ENCODE measurements at places on chromosomes 12 and 14. TPM values are rescaled to one million over a fixed set of nuclear protein-coding genes. Genes with fewer than 3 reads are reported as not detected.

GRCh38 chr12:18576104-18576626 is 161.6 kb downstream of the PLCZ1 start:
- no peaks in the 10 kb centered on the region for H3K27me3 ChIP-seq
- H3K27ac ChIP-seq: no peak overlapping the region
- H3K4me1 ChIP-seq: no peaks in the 10 kb centered on the region
- H3K36me3 ChIP-seq: no peaks in the 10 kb centered on the region

DNA sequence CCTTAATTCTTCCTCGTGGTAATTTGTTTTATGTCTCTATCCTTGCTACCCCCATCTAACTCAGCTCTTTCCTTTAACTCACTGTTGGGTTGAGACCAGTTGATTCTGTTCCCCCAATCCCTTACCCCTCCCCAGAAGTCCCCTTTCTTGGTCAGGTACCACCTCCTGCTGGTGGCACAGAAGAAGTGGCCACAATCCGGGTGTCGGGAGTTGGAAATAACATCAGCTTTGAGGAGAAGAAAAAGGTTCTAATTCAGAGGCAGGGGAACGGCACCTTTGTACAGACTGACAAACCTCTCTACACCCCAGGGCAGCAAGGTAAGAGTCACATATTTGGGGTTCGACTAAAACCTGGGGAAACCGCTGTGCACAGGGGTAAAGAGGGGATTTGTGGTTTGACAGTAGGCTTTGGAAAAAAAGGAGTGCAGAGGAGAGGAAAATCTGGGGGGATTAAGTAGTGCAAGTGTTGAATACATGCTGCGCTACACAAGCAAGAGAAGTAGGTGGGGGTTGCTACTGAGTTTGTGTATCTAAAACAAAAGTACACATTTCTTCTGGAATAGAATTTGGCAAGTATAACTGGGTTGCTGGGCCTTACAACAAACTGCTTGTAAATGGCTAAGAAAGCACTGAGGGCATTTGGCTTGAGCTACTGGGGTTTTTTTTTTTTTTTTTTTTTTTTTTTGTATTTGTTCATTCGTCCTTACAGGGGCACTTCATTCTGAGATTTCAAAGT is 1.3 kb downstream of the A2ML1 start:
- DNase-seq: no peak
- H3K27ac ChIP-seq: no peak overlapping the region
- H3K4me1 ChIP-seq: no peaks in the 10 kb centered on the region
- no peaks in the 10 kb centered on the region for H3K36me3 ChIP-seq

- H3K27me3 ChIP-seq: no peaks in the 10 kb centered on the region
- DNase-seq: no peak
- no peak overlapping the region for H3K27ac ChIP-seq
- peaks cover 13% of the 10 kb centered on the region for H3K4me1 ChIP-seq
- peak overlapping the region; percentile 49 for H3K4me3 ChIP-seq
- no peaks in the 10 kb centered on the region for H3K36me3 ChIP-seq
Observed at GRCh38 chr12:52874573-52875435, 26.0 kb upstream of the KRT78 start.

- DNase-seq: no peak
- H3K4me1 ChIP-seq: no peaks in the 10 kb centered on the region
- no peaks in the 10 kb centered on the region for H3K36me3 ChIP-seq
- H3K4me3 ChIP-seq: no peak overlapping the region
- H3K27ac ChIP-seq: no peak overlapping the region
Observed at GRCh38 chr14:20846560-20846959, 43.9 kb upstream of the RNASE1 start.

DNA sequence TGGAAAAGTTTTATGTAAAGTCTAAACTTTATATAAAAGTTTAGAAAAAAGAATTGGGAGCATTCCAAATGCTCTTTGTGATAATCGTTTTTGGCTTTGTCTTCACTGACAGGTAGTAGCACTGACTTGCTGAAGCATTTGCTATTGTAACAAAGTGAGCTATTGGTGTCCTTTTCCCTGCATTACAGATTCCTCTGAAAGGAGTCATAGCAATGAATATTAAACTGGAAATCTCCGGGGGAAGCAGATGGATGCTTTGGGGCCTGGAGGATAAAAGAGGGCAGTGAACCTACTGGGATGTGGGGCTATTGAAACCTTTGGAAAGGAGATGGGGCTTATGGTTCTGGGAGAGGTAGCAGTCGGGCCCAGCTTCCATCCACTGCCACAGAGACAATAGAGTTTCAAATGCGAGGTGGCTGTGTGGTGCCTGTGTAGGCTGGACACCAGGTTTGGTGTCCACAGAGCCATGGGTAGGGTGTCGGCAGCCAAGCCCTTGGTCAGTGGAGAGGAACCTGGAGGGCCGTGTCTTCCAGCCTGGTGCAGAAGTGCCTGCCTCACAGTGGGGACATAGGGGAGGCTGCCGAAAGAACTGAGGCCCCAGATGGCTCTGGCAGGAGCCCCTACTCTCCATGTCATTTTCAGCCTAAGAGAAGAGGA is 10.1 kb downstream of the GSG1 start:
- no peak overlapping the region for H3K4me3 ChIP-seq
- no peak for DNase-seq
- peaks cover 31% of the 10 kb centered on the region for H3K4me1 ChIP-seq
- no peaks in the 10 kb centered on the region for H3K36me3 ChIP-seq

GRCh38 chr12:18207266-18207665 is 54.1 kb upstream of the PIK3C2G start:
- H3K27ac ChIP-seq: no peak overlapping the region
- DNase-seq: no peak
- no peaks in the 10 kb centered on the region for H3K36me3 ChIP-seq

GRCh38 chr12:12272869-12273268 is 6.0 kb upstream of the LRP6 start:
- no peak for DNase-seq
- peaks cover under 1% of the 10 kb centered on the region for H3K4me1 ChIP-seq
- no peaks in the 10 kb centered on the region for H3K27me3 ChIP-seq
- no peaks in the 10 kb centered on the region for H3K36me3 ChIP-seq
- no peak overlapping the region for H3K4me3 ChIP-seq

DNA sequence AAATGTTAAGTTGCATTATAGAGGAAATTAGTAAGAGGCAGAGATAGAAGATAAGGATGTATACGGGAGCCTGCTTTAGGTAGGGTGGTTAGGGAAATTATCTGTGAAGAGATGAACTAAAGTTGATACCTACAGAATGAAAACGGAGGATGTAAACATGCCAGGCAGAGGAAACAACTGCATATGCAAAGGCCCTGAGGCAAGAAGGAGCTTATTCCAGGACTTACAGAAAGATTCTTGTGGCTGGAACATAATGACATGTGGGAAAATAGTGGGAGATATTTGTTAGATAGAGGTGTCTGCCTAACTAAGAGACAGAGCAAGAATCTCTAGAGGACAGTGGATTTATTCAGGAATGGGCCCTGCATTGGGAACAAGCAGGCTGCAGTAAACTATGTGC is 16.2 kb upstream of the SERPINA1 start:
- no peaks in the 10 kb centered on the region for H3K36me3 ChIP-seq
- no peaks in the 10 kb centered on the region for H3K4me1 ChIP-seq

GRCh38 chr14:68345738-68346137 is 447.1 kb downstream of the ZFP36L1 start:
- H3K27ac ChIP-seq: no peak overlapping the region
- H3K36me3 ChIP-seq: no peaks in the 10 kb centered on the region
- H3K27me3 ChIP-seq: no peaks in the 10 kb centered on the region
- H3K4me3 ChIP-seq: no peak overlapping the region
- no peak for DNase-seq
- H3K4me1 ChIP-seq: peaks cover 7% of the 10 kb centered on the region

DNA sequence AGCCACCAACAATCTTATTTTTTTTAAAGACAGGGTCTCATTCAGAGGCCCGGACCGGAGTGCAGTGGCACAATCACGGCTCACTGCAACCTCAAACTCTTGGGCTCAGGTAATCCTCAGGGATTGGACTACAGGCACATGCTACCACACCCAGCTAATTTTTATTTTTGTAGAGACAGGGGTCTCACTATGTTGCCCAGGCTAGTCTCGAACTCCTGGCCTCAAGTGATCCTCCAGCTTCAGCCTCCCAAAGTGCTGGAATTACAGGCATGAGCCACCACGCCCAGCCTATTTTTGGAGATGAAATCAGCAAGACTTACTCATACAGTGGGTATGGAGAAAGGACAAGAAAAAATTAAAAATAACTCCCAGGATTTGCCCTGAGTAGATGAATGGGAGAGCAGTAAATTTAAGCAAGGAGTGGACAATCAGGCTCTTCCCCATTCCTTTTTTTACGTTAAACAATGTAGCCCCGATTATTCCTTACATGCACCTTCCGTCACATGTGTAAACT is 13.2 kb downstream of the FMNL3 start:
- H3K27me3 ChIP-seq: no peaks in the 10 kb centered on the region
- no peak overlapping the region for H3K27ac ChIP-seq
- no peak for DNase-seq
- H3K4me1 ChIP-seq: peaks cover 17% of the 10 kb centered on the region

- H3K36me3 ChIP-seq: no peaks in the 10 kb centered on the region
- no peaks in the 10 kb centered on the region for H3K4me1 ChIP-seq
- no peaks in the 10 kb centered on the region for H3K27me3 ChIP-seq
- no peak overlapping the region for H3K4me3 ChIP-seq
Observed at GRCh38 chr12:68210875-68211274, 14.7 kb downstream of the IL26 start.

DNA sequence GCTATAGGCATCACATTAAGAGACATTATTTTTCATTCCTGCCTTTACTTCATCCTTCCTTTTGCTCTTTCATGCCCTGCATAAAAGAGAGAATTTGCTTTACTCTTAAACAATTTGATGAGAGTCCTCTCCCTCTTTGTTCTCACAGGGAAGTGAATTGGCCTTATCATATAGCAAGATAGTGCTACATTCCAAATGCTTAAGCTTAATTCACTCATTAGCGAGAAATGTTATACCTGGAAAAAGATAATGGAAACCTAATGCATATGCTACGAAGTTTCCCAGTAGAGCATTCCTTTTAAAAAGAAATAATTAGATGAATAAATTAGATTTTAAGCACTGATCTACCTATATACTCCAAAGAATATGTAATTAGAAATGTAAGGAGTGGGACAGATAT is 798.8 kb downstream of the C12orf50 start:
- H3K27ac ChIP-seq: no peak overlapping the region
- H3K27me3 ChIP-seq: no peaks in the 10 kb centered on the region
- H3K4me1 ChIP-seq: no peaks in the 10 kb centered on the region
- H3K4me3 ChIP-seq: no peak overlapping the region
- no peak for DNase-seq
- no peaks in the 10 kb centered on the region for H3K36me3 ChIP-seq

- DNase-seq: peak; percentile 30
- no peaks in the 10 kb centered on the region for H3K27me3 ChIP-seq
- no peaks in the 10 kb centered on the region for H3K4me1 ChIP-seq
- H3K36me3 ChIP-seq: no peaks in the 10 kb centered on the region
- no peak overlapping the region for H3K27ac ChIP-seq
- H3K4me3 ChIP-seq: no peak overlapping the region
Observed at GRCh38 chr14:92613008-92613658, 99.6 kb downstream of the RIN3 start.

- H3K36me3 ChIP-seq: no peaks in the 10 kb centered on the region
- no peak overlapping the region for H3K4me3 ChIP-seq
- no peak for DNase-seq
Observed at GRCh38 chr12:25699454-25699853, 146.4 kb upstream of the LMNTD1 start.

- no peaks in the 10 kb centered on the region for H3K36me3 ChIP-seq
- H3K4me1 ChIP-seq: peaks cover 12% of the 10 kb centered on the region
- H3K27ac ChIP-seq: no peak overlapping the region
Observed at GRCh38 chr12:107355004-107355565, 261.7 kb upstream of the CRY1 start.

- H3K4me1 ChIP-seq: peaks cover 11% of the 10 kb centered on the region
- H3K4me3 ChIP-seq: no peak overlapping the region
- no peak overlapping the region for H3K27ac ChIP-seq
- no peaks in the 10 kb centered on the region for H3K36me3 ChIP-seq
- DNase-seq: no peak
Observed at GRCh38 chr12:39331539-39332261, 111.2 kb downstream of the KIF21A start.

DNA sequence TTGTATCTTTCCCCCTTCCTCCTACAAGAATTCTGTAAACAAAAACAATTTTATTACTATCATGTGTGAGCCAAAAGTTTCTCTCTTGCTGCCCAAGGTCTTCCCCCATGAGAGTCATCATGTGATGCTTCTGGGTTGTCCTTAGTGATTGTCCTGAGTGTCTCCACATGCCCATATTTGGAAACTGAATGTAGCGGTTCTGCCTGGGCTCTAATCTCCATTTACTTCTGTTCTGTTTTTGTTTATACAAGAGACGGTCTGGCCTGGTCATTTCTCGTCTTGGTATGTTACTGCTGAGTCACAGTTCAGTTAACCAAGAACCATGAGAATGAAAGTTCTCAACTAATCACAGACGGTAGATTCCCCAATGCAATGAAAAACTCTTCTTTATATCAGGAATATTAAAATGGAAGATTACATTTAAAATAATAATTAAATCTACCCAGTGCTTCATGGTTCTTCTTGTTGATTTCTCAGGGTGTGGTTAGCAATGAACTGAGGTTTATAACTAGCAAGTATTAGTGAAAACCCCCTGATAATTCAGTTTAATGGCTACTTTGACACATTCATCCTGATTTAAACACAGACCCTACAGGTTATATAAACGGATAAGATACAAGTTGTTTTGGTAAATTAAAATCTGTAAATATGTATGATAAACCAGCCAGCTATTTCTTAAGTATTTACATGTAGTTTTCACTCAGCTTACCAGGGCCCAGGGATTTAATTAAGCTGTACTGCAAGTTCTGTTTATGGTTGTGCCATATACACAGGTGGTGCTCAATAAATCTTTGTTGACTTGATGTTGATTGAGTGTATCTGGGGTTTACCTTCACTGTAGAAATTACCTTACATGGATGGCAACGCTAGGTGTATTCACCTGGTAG is 81.1 kb downstream of the PELI2 start:
- H3K4me3 ChIP-seq: no peak overlapping the region
- H3K27ac ChIP-seq: peak overlapping the region; percentile 16
- H3K4me1 ChIP-seq: peaks cover 24% of the 10 kb centered on the region

DNA sequence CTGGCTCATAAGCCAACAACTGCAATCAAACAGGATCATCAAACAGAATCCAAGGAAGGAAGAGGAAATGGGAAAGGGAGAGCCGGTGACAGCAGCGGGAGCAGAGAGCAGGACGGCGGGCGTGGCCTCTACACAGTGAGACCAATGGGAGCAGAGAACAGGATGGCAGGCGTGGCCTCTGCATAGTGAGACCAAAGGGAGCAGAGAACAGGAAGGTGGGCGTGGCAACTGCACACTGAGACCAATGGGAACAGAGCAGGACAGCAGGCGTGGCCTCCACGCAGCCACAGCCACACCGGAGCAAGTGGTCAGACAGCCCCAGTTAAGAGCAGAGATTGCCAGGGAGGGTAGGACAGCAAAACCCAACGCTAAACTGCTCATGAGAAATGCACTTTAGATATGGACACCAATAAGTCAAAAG is 16.4 kb downstream of the LRCOL1 start:
- peaks cover 9% of the 10 kb centered on the region for H3K27me3 ChIP-seq
- H3K4me1 ChIP-seq: no peaks in the 10 kb centered on the region
- peak; percentile 91 for DNase-seq
- no peak overlapping the region for H3K27ac ChIP-seq

The JPH4 gene
- 0.06 TPM for total RNA-seq

The NRDE2 gene
- 14.1 TPM for total RNA-seq

The PITPNM2 gene
- 24.6 TPM for total RNA-seq

The AVPR1A gene
- total RNA-seq: 3.0 TPM

The TCHP gene
- total RNA-seq: 10.8 TPM

The MYO1H gene
- 0.07 TPM for total RNA-seq

The VPS29 gene
- total RNA-seq: 93.8 TPM

The SPIC gene
- not detected for total RNA-seq

The SERPINA9 gene
- not detected for total RNA-seq

The NTN4 gene
- 83.9 TPM for total RNA-seq

The PLCZ1 gene
- total RNA-seq: not detected

The CACNA1C gene
- 189 TPM for total RNA-seq

Data from heart right ventricle (tissue), 16 donors.